NCI-H2081 (cell line): ENCODE measurements at places on chromosomes 4 and X.

DNA sequence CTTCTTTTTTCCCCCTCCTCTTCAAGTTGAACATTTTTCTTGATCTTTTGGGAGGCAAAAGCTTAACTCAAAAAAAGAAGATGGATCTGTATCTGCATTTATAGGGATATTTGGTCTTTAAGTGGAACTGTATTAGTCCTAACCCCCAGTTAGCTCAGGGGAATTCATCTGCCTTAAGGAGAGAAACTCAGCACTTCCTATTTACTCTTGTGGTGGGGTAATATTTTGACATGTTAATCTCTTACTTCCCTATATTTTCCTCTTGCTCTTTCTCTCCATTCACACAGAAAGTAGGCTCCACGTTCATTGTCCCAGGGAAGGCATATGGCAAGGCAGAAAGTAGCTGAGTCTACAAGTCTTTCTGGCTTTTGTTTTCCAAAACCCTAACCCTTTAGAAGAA is 5.3 kb downstream of the LRRC66 start:
- DNase-seq, result no peak

GRCh38 chr4:13981499-13981898 is 354.0 kb upstream of the BOD1L1 start:
- no peak for DNase-seq

DNA sequence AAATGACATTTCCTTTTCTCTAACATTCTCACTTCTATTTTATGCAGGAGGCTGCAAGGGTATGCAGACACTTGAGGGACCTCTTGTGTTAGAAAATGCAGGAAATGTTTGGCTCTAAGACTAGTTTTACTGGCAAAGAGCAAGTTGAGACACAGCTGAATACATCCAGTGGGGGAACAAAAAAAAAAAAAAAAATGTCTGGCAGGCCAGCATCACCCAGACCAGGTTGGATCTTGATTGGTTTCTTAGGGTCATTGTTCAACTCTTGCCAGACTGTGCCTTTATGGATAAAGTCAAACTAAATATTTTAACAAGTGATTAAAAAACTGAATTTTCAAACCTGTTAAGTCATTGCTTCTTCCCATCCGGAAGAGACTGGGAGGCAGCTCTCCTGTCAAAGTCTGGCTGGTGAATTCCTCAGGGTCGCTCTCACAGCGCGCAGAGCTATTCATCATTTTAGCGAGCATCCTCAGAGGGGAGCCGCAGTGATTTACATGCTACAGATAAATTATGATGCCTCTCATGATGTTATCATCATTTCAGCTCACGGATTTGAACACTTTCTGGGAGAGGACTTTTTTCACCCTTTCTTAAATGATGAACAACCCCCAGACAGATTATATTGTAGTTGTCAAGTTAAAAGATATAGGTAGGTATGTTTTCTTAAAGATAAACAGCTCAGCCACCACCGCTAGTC is 23.6 kb upstream of the PACRGL start:
- DNase-seq, result no peak

- no peak for DNase-seq
These were observed 54.8 kb downstream of the BMP3 start for GRCh38 chr4:81085291-81085690.

GRCh38 chrX:66030505-66031317 is 9.2 kb downstream of the VSIG4 start:
- no peak for DNase-seq

DNA sequence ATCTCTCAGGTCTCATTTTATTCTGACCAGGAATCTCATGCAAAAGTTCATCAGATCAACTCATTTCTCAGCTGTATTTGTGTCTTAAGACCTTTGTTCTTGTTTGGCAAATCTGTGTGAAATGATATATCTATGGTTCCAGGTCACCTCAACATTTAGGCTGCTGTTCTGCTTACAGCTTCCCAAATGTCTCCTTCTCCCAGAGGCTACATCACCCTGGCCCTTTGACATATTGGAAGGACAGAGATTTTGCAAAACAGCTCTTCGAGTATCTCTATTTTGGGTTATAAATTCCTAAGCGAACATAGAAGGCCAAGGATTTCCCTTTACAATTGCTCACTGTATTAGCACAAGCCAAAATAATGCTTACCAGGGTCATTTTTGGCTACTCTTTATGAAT is 57.5 kb upstream of the GIMD1 start:
- DNase-seq, result no peak

GRCh38 chrX:100946299-100946927 is 17.7 kb upstream of the XKRX start:
- DNase-seq, result no peak

- no peak for DNase-seq
These were observed 4.5 kb downstream of the RAB9A start for GRCh38 chrX:13693341-13693961.

GRCh38 chr4:48896845-48897244 is 9.7 kb downstream of the OCIAD2 start:
- no peak for DNase-seq
